ENCODE measurements at places on chromosomes 5 and 9.

- DNase-seq, result no peak
Measured at GRCh38 chr5:16871746-16872339, 64.2 kb downstream of the MYO10 start.

DNA sequence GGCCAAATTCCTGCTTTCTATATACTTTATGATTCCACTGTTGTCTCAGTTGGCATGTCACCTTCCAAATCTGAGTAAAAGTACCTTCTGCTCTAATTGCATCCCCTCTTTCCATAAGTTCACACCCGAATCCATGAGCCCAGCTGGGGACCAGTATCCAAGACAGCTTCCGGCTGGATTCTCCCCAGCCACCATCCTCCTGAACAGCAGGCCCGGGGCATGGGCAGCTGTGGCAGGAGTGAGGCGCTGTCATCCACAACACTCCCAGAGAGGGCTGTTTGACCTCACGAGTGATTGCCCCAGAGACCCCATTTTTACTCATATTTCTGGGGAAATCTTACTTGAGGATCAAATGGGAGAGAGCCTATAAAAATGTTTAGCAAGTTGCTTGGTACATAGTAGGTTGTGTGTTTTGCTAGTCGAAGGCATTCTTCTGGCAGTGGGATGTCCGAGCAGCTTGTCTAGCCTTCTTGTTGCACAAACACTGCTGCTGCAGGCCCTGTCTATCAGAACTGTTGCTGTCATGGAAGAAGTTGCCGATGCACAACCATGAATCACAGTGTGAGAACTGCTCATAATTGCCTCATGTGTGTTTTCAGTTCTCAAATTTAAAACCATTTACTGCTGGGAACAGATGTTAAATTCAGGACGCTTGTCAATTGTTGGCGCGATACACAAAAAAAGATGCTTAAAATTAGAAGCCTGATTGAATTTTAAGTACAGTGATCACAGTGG lies 93.8 kb downstream of the HSPA4 start:
- DNase-seq, result no peak

DNA sequence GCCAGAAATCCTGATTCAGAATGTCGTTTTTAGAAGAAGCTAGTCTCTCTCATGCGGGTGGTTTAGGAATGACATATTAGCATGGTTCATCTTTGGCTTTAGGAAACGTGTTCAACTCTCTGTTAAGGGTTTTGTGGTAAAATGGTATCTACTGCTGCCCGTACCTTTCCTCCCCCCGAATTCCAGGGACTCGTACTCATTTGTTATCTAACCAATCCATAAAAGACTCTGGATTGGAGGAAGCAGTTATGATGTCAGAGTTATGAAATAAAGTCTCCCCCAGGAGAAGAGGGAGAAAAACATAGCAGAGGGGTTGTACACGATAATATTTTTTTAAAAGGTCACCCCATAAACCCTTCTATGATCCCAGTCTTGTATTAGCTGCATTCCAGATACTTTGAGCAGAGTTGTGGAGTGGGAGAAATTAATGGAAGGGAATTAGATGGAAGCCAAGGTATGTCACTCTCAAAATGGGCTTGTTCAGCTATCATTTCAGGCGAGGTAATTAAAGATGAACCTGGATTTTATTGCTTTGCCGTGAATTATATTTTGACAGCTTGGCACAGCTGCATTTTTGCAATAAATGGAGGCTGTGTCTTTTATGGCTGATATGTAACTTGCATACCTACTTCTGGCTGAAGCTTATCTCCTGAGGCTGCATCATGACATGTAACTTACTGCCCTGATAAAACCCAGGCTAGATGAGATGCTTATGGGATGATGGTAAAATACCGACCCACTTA lies 31.3 kb downstream of the RAI14 start:
- no peak for DNase-seq

DNA sequence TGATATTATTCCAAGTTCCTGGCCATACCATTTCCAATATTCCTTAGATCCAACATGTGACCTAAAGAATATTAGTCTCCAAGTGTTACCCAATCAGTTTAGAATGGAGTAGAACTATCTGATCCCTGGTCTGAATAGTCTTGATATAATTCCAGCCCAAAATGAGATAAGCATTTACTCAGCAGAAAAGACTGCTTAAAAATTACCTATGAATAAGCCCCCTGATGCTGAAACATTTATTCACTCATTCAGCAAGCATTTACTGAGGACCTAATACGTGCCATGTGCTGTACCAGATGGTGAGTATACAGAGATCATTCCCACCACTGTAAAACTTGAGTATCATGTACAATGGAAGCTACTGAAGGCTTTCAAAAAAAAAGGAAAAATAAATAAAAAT lies 157.0 kb downstream of the FAM114A2 start:
- no peak for DNase-seq

- DNase-seq, result no peak
Measured at GRCh38 chr5:58022055-58022454, 437.8 kb downstream of the PLK2 start.

DNA sequence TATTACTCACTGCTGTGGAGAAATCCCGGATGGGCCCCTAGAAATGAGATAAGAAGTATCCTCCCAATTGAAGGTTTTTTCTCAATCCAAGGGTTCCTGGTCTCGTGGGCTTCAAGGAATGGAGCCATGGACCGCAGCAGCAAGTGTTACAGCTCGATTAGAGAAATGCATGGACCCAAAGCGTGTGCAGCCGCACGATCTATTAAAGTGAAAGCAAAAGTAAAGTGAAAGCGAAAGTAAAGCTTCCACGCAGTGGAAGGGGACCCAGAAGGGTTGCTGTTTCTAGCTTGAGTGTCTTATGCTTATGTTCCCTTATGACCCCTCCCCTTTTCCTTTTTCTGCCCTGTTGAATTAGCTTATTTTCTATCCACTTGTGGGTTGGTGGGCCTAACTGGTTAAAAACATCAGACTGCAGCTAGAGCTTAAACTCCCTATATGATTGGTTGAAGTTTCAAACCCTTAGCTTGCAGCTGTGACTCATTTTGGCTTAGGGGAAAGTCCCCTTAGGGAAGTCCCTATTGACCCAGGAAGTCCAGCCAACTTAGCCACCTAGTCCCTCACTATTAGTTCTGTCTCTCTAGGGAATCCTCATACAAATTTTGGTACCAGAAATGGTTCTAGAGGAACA lies 1111.8 kb downstream of the TAF11L14 start:
- peak; percentile 51 for DNase-seq

- no peak for DNase-seq
Measured at GRCh38 chr5:179279347-179280094, 65.7 kb downstream of the ADAMTS2 start.

GRCh38 chr5:95390812-95391492 lies at the start of gene FAM81B:
FAM81B (plus strand) TSS chr5:95391366; CDS start chr5:95391390, 24 bp downstream.
- DNase-seq, result no peak

- DNase-seq, result no peak
Measured at GRCh38 chr9:129182625-129183494, 4.8 kb upstream of the IER5L start.
